ENCODE measurements at places on chromosomes 3 and 15.

DNA sequence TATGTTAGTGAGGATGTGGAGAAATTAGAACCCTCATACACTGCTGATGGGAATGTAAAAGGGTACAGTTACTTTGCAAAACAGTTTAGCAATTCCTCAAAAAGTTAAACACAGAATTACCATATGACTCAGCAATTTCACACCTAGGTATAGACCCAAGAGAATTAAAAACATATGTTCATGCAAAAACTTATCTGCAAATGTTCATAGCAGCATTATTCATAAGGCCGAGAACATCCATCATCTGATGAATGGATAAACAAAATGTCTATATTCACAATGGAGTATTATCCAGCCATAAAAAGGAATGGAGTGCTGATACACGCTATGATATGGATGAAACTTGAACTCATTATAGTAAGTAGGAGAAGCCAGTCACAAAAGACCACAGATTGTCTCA lies 10.3 kb downstream of the SEC13 start:
- no peak for DNase-seq

DNA sequence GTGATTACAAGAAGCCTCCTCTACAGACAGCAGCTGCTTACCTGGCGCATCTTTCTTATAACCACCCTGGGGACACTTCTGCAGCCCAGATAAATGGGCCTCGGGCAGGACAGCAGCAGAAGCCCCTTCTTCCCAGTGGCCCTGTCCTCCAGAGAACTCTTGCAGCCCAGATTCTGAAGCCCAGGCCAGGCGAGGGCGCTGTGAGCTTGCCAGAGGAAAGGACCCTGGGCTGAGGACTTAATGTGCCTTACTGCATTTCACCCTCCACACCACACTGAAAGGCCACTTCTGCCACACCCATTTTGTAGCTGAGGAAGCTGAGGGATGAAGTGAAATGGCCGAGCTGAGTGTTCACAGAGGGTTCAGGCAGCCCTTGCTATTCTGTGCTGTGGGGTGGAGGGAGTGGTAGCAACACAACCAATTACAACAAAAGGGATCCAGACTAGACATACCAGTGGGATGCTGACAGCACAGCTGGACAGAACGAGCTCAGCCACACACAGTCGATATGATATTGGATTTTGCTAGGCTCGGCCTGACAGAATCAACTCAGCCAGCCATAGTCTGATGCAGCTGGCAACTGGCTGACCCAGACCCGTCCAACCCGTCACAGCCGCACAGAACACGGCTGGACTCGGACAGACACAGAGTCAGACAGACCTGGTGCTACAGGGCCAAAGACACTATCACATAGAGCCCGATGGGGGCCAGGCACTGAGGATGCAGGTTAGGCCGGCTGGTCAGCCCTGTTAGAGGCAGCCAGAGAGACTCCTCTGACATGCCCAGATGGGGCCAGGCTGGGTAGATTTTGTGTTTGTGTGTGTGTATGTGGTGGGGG lies 7.3 kb downstream of the ACOX2 start:
- DNase-seq: no peak

DNA sequence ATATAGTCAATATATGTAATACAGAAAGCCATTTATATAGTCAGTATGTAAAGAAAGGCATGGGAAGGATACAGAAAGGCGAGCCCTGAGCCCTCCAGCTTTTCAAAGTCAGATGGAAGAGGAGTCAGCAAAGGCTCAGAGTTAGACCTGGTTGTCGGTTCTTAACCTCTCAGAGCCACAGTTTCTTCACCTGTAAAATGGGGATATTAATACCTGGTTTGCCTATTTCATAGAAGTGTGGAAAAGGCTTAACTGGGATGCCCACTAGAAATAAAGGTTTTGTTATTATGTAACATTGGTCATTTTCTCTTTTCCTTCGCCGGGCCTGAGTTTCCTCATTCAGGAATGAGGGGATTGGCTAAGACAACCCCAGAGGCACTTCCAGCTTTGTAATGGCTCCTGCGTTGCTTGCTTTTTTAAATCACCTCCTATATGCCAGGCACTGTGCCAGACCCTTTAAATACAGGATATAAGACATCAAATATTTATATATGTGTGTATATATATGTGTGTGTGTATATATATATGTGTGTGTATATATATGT lies 2.4 kb downstream of the CRELD1 start:
- no peak for DNase-seq

GRCh38 chr3:100227511-100227921 lies 33.3 kb upstream of the TBC1D23 start:
- DNase-seq: no peak

DNA sequence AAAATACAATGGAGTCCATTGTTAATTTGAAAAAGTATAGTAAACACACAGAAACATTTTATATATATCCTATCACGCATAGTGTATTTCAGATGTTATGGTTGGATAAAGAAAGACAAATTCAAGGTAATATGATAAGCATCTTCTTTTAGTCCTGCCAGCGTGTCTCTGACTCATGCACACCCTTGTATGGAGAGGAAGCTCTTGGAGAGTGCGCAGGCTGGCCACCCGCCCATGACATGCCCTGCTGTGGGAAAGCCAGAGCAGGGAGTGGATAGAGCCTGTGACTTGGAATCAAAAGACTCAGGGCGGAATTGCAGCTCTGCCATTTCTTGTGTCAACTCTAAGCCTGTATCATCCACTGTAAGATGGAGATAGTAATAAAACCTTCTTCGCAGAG lies 23.0 kb upstream of the COPG1 start:
- peak; percentile 87 for DNase-seq

DNA sequence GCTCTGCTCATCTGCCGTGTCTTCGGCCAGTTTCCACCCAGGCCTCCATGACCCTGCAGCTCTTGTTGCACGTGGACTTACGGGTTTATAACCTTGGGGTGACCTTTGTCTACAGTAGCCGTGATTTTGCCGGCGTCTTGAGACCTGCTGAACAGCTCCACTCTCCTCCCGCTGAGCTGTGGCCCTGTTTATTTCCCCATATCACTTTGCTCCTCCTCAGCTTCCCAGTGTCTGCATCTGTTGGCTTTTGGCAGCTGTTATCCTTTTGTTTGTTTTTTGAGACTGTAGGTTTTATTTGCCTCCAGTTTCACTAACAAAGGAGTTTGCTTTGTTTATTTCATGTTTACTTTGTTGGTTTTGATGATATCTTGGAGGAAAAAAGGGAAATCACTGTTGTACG lies 29.3 kb upstream of the SLC28A1 start:
- DNase-seq: no peak

GRCh38 chr3:126081618-126082361 lies 2.1 kb downstream of the SLC41A3 start:
- no peak for DNase-seq

- no peak for DNase-seq
Measured at GRCh38 chr3:76998555-76998954, 41.3 kb upstream of the ROBO2 start.

GRCh38 chr15:71152542-71152941 lies 37.3 kb downstream of the THSD4 start:
- DNase-seq: no peak

- no peak for DNase-seq
Measured at GRCh38 chr3:65846936-65847335, 191.8 kb downstream of the MAGI1 start.

- no peak for DNase-seq
Measured at GRCh38 chr15:39404767-39405181, 176.1 kb upstream of the THBS1 start.

DNA sequence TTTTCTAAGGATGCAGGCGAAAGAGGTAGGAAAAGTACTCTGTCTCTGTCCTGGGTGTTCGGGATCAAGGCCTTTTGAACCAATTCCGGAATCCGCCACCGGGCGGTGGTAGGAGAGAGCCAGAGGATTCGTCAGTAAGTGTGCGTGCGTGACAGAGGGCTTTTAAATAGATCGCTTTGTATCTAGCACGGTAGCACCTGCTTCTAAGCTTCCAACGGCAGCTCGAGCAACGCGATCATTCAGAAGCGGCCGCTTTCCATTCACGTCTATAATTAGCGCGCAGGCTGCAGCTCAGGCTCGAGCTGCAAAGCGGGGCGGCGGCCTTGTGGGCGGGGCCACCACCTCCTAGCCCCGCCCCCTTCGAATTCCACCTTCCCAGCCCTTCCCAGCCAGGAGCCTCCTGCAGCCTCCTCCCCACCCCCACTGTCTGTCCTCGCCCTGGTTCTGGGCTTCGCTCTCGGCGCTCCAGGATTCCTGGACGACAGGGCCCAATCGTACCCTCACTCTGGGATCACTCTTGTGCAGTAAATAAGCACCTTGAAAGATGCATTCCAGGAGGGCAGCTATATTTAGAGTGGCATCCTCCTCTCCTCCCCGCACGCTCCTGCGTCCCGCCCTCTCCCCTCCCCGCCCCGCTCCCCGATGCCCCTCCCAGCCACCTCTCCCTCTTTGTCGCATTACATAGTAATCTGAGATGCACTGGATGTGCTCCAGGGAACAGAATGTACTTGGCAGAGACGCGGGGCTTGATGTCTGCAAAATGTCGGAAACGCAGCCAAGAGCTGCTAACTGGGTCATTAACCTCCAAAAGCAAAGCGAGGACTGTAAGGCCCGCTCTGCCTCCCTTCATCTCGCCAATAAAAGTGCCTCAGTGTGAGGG lies 224.1 kb upstream of the TPRG1 start:
- DNase-seq: peak; percentile 98

DNA sequence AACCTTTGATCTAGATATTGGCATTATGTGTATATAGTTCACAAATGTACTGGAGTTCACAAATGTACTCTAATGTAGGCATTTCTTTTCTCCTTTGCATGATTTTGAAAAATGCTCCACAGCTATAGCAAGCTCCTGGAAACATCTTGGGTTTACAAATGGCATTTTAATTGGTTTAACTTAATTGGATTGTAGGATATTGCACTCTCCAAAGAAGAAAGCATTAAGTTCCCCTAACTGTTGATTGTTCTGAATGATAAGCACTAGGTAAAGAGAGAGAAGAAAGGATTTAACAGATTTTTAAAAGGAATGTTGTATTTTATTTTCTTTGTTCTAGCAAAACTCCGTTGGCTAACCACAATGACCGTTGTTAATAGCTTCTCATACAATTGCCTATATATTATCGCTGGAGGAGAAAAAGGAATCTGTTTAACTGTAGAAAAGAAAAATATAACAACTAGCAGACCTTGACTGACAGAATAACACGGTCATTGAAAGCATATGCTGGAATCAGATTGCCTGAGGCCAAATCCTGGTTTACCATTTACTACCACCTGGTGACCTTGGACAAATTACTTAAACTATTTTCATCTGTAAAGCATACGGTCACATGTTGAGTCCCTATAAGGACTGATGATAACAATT lies 170.8 kb downstream of the PEX5L start:
- DNase-seq: no peak

- no peak for DNase-seq
Measured at GRCh38 chr15:77531191-77532000, 101.3 kb downstream of the LINGO1 start.

- DNase-seq: no peak
Measured at GRCh38 chr3:186473166-186473565, 71.0 kb downstream of the CRYGS start.
